ENCODE measurements at places on chromosomes 6 and 20. TPM values are rescaled to one million over a fixed set of nuclear protein-coding genes. Genes with fewer than 3 reads are reported as not detected.

C6orf141 gene
- total RNA-seq = 5.7 TPM

MUC21 gene
- total RNA-seq = not detected

DEF6 gene
- total RNA-seq = 0.18 TPM

GTSF1L gene
- total RNA-seq = not detected

OR2B6 gene
- not detected for total RNA-seq

All from fibroblast of the aortic adventitia (primary cell).